ENCODE measurements at places on chromosomes 2 and 18.
A peak's percentile ranks its signal among the peaks of the same experiment; 100 is the strongest.

- DNase-seq, result no peak
These were observed 1548.8 kb upstream of the LRRTM1 start for GRCh38 chr2:81853341-81853740.

DNA sequence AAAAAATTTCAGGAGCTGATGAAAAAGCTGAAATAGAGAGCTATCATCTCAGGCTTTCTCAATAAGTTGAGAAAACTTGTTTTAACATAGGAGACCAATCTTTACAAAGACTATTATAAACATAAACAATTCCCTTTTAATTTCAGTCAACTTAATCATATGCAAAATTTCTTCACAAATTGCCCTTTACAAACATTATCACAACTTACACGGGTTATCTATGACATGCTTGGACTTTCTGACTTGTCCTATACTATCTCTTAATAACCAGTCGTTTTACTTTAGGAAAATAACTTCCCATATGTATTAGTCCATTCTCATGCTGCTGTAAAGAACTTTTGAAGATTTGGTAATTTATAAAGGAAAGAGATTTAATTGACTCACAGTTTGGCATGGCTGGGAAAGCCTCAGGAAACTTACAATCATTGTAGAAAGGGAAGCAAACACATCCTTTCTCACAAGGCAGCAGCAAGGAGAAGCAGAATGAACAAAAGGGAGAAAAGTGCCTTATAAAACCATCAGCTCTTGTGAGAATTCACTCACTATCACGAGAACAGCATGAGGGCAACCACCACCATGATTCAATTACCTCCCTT, 1583.7 kb upstream of the CELF4 start:
- no peak for DNase-seq

DNA sequence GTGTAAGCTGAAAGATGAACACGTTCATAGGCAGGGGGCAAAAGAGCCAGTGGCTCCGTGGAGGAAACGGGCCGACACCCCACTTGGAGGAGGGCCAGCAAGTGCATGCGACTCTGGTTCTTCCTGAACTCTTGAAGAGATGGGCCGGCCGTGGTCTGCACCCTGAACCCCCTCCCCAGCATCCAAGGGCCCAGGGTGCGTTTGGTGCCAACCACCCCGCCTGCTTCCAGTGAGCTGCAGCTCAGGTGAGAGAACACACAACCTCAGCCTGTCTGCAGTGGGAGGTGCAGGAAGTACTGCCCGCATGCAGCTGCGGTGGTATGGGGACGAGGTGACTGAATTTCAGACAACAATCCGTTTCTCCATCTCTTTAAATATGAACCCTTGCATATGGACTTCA, 58.9 kb downstream of the ADNP2 start:
- no peak for DNase-seq

DNA sequence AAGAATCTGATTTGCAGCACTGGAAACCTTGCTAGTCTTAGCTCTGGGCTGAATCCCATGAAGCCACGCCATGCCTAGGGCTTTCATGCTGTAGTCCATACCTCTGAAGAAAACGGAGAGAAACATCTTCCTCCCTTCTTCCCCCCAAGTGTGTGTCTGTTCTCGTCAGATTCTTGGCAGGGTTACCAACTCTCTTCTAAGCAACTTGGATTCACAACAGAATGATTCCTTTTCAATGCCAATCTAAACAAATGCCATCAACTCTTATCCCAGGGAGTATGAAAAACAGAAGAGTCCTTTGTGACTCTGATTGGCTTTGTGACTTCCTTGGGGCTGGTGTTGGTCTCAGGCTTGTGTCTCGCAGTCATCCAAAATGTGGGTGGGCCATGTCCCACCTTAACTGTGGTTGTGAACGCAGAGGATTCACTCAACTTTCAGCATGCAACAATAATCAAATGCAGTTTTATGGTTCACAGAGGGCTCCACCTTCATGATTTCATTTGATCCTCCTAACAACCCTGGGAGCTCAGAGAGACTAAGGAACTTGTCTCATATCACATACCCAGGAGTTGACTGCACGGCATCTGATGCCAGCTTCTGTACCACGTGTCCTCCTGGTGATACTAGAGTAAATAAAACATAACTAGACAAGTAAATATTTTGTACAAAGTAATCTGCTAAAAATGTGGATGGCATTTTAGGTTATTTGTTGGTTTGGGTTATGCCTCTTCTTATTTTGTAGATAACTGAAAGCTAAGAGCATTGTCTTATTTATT, 186.0 kb upstream of the TNP1 start:
- no peak for DNase-seq

DNA sequence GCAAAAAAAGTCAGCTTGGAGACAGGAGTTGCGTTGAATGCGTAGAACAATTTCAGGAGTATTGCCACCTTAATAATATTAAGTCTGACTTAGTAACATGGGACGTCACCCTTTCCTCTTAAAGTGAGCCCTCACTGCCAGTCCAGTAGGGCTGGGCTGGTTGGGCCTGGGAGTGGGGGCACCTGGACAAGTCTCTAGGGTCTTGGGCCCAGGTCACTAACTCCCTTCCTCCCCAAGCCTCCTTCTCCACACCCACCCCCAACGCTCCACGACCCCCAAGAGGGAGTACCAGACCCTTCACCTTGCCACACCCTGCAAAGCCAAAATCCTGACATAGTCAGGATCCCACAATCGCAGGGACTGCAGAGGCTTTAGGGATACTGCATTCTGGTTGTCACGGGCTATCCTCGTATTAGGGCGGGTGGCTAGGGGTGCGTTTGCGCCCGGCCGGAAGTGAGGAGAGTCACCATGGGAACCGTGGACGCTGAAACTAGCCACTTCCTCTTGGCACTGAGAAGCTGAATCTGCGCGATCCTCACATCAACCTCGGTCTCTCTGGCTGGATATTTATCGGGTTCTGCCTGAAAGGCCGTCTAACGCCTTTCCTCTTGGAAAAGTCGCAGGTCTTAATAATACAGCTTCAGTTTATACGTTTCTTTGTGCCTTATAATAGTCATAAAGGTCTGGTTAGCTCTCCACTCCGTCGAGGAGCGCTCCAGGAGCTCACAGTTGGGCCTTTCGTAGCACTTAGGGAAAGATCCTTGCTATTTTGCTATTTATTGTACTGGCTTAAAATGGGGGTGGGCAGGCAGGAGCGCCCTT, 10.3 kb upstream of the CXXC1 start:
- peak; percentile 45 for DNase-seq

GRCh38 chr2:42861321-42861720, 68.9 kb upstream of the HAAO start:
- DNase-seq, result no peak

DNA sequence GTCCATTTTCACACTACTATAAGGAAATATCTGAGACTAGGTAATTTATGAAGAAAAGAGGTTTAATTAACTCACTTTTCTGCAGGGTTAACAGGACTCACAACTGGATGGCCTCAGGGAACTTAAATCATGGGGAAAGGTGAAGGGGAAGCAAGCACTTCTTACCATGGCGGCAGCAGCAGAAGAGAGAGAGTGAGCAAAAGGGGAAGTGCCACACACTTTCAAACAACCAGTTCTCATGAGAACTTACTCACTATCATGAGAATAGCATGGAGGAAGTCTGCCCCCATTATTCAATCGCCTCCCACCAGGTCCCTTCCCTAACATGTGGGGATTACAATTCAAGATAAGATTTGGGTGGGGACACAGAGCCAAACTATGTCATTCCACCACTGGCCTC, 55.1 kb upstream of the NETO1 start:
- DNase-seq, result no peak

DNA sequence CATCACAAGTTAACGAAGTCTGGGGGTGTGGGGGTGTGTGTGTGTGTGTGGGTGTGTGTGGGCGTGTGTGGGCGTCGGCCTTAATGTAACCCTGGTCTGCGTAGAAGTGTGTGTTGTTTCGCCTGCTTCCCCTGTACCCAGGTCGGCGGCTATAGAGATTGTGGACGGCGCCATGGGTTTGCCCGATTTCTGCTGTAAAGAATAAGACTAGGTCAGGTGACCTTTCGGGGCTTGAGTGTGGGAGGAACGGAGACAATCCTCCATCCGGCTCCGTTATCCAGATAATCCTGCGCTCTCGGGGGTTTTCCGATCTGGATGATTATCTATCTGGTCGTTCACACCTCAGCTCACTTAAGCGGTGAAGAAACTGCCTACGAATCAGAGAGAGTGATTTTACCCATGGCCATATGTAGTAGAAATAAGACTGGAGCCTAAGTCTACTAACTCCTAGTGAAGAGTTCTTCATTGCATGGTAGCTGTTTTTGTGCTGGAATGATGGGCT, 543 bp downstream of the HADHB start:
- DNase-seq, result peak; percentile 59

- no peak for DNase-seq
These were observed 223.7 kb downstream of the ACKR3 start for GRCh38 chr2:236793023-236794011.

DNA sequence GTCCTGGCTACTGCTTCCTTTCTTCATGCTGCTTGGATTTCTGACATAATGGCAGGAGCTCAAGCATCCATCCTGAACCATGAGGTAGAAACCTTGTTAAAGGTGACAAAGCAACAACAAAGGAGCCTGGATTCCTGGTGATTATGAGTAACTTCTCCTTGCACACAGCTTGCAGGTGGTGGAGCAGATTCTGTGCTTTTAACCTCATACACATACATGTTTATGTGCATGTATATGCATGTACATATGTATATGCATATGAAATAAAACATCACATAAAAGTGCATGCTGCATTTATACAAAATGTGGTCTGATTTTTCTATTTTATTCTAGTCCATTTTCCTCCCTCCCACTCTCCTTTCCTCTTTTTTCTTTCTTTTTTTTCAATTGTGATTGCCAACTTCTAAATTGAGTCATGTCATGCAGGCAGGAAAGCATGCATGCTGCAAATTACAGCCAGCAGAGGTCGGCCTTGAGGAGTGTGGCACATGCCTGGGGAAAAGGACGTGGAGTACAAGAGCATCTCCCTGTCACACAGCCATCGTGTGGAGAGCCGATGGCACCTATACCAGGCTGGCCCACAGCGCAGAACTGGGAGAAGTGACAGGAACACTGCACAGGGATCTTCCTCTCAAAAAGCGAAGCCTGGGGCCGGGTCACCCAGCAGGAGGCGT, 17.9 kb downstream of the LCT start:
- DNase-seq, result no peak

- no peak for DNase-seq
These were observed 16.7 kb upstream of the WIPF1 start for GRCh38 chr2:174614261-174614660.

- DNase-seq, result no peak
These were observed 108.2 kb downstream of the PDE1A start for GRCh38 chr2:182318466-182319220.

DNA sequence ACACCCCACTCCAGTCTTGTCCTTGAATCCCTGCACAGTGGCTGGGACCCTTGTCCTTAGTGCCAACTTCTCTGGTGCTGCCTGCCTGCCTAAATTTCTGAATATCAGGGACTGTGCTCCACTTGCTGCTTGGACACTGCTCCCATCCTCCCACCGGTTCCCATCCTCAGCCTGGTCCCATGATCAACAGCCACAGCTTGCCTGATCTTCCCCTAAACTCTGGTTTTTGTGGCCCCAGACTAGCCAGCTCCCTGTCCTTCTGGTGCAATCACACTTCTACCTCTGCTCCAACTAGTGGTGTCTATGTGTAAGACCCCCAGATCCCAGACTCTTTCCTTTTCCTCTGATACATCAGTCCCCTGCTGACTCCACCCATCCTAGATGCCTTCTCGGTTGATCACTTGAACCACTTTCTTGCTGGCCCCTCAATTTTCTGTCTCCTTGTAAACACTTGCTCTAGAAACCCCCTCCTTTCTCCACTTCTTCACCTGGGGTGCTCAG, 37.2 kb upstream of the POLE4 start:
- no peak for DNase-seq

- no peak for DNase-seq
These were observed 1.4 kb downstream of the FZD5 start for GRCh38 chr2:207768168-207768865.

DNA sequence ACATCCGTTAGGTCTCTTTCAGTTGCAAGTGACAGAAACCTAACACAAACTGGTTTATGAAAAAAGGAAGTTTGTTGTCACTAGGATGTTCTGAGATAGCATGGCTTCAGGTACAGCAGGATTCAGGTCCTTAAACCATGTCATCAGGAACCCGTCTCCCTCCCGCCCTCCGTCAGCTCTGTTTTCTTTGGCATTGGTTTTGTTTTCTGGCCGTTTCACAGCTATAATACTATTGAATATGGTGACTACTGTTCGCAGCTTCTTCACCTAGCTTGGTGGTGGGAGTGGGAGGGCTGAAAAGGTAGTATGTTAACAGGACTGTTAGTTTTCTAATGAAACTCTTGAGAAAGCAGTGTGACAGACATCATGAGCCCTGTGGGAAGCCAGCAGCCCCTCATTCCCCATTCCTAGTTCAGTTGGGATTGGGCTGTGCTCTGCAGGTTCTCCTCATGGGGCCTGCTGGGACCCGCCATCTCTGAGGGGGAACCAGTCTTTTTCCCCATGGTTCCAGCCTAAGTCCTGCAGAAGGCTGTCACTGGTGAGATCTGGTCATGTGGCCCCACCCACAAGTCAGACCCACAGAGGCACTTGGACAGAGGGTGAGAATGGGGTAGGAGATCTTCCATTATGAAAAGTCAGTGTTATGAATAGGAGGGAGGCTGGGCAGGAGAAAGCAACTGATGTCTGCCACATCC, 12.1 kb downstream of the PTMA start:
- DNase-seq, result no peak

DNA sequence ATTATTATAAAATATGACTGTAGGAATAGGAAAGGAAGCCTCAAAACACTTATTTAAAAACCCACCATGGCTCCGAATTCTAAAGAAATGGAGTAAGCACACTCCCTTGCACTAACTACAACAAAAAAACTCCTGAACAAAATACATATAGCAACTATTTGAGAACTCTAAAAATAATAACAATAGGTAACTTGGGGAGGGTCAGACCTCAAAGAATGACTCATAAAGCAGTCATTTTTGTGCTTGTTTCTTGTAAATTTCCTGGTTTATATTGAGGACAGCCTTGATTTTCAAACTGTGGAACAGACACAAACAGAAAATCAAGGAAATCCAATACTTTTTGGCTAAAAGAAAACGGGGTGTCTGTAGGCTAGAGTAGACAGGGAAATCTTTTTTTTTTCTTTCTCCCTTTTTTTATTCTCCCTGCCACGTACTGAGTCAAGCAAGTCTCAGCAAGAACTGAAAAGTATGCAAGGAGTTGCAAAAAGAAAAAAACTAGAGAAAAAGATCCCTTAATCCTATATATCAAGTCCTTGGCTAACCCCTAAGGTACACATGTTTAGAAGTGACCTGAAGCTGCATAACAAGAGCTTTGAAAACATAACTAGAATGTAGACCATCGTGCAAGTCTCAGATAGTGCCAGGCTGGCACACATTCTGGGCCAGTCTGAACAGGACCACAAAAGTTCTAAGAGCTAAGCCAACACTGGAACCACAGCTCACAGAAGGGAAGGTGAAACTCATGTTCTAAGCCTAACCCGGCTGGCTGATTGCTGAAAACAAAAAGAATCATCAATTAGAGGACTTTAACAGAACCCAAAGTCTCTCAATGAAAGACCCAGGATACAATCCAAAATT, 403.1 kb upstream of the LYPD1 start:
- DNase-seq, result no peak

GRCh38 chr18:28152754-28153153, 24.2 kb downstream of the CDH2 start:
- no peak for DNase-seq

Measured in stimulated activated naive CD4-positive, alpha-beta T cell treated with Interleukin-2 at 50 U/mL for 16 hours (primary cell).